ENCODE measurements at places on chromosomes 4 and X. TPM values are rescaled to one million over a fixed set of nuclear protein-coding genes. Genes with fewer than 3 reads are reported as not detected.

The REPS2 gene
- total RNA-seq, result 35.1 TPM

The ACE2 gene
- 0.30 TPM for total RNA-seq

The DDIT4L gene
- total RNA-seq, result 4.7 TPM

The TRPC5OS gene
- total RNA-seq, result 0.10 TPM

The STIM2 gene
- 27.3 TPM for total RNA-seq

The FDCSP gene
- not detected for total RNA-seq

The TMEM255A gene
- 8.8 TPM for total RNA-seq

The PAGE5 gene
- not detected for total RNA-seq
